ENCODE measurements at places on chromosomes 7 and 10.

GRCh38 chr10:114388275-114388674, 16.0 kb downstream of the AFAP1L2 start:
- no peak for DNase-seq

- DNase-seq = no peak
Observed at GRCh38 chr10:48518986-48519385, 85.9 kb downstream of the ARHGAP22 start.

- no peak for DNase-seq
Observed at GRCh38 chr10:76552091-76552873, 1085.3 kb downstream of the KCNMA1 start.

DNA sequence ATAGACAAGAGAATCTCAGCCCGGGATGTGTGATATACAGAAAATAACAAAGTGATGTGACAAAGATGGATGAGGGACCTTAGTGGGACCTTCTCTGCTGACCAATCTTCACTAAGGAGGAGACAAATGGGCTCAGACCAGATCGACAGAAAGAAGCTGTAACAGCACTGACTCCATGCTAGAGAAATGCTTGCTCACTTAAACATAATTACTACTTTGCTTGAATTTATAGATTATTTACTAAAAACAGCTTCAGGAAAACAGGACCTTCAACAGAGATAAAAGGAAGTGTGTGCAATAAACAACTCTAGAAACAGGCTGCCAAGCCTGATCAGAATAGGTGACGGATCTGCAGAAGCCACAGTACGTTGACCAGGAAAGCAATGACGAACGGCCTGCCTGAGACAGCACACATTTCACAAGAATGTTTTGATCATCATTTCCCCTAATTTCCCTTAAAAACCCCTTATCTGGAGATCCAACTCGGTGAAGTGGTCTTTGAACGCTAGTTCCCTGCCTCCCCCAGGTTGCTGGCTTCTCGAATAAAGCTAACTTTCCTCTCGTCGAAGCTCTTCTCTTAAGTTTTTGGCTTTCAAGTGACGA, 98.4 kb upstream of the STEAP1B start:
- DNase-seq = no peak

DNA sequence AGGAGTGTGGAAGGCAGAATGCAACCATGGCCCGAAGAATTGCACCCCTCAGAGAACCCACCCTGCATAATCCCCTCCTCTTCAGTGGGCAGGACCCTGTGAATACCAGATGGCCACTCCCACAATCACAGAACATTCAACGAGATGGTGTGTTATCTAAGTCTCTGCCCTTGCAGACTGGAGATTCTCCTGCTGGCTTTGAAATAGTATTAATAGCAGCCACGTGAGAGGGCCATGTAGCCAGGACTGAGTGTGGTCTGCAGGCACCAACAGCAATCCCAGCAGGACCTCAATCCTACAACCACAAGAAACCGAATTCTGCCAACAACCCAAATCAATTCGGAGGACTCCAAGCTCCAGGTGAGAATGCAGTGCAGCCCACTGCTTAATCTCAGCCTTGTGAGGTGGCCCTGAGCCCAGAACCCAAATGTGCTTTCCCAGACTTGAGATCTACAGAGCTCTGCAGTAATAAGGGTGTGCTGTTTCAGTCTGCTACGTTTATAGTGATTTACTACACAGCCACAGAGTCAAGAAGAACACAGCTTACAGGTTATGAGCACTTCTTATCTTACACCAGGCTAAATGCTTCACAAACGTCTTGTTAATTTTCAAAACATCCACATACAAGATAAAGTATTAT, 72.1 kb downstream of the VOPP1 start:
- no peak for DNase-seq

- no peak for DNase-seq
Observed at GRCh38 chr10:110649347-110650264, 5.5 kb downstream of the RBM20 start.

GRCh38 chr7:74061840-74062539, 21.6 kb upstream of the LIMK1 start:
- peak; percentile 27 for DNase-seq

DNA sequence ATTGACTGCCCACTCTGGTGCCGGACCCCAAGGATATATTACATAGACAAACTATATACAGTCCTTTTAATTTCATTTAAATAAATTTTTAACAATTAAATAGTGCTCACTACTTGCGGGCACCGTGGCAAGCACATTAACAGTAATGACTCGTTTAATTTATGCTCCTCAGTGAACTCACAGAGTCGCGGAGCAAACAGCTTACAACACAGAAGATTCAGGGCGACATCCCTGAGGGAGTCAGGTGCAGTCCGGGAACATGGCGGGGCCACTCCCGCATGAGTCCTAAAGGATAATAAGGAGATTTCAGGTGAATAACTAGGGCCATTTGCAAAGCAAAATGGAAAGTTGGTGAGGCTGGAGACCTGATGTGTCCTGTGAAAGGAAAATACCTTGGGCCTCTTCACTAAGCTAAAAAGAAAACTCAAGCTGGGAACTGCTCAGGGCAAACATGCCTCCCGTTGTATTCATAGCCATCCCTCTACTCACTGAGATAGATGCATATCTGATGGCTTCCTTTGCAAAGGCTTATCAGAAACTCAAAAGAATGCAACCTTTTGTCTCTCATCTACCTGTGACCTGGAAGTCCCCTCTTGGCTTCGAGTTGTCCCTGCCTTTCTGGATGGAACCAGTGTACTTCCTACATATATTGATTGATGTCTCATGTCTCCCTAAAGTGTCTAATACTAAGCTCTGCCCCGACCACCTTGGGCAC, 125.6 kb downstream of the KLF6 start:
- no peak for DNase-seq

DNA sequence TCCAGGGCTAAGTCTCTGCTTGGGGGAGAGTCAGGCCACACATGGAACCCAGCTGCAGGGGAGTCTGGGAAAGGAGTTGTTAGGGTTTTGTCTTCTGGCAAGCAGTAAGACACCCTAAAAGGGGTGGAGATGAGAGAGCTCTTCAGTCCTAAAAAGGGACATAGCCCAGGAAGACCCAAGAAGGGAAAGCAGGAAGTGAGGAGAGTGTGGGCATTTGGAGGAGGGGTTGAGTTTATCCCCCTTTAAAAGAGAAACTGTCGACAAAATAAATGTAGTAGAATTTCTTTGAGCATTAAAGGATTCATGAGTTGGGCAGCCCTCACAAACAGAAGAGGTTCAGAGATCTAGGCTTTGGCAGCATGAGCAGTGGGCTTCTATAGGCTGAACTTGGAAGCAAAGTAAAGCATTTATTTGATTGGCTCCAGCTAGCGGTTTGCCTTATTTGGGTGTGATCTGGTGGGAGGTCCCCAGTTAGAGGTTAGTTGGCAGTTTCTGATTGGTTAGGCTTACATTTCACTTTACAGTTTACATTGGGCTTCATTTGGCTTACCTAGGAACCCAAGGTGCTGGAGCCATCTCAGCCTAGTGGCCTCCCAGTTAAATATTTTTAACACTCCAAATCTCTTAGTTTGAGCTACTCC, 246.7 kb downstream of the CAMK1D start:
- no peak for DNase-seq

DNA sequence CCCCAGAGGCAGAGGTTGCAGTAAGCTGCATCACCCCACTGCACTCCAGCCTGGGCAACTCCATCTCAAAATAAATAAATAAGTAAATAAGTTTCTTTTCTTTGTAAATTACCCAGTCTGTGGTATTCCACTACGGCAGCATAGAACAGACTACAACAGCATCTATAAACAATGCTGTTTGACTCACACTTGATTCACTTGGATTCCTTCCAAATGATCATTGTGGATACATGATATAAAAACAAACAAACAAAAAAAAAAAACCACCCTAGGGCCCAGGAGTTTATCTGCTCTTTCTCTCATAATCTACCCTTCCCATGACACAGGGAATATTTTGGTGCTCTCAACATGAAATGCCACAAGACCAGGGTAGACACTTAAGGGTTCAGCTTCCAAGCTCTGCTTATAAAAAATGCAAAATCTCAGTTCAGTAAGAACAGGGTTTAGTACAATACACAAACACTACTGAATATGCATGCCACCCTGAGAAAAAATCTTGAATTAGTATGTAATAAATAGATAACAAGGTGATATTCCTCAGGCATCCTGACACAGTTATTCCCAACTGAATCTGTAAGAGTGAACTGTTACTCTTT, 200.9 kb downstream of the FAM107B start:
- DNase-seq = no peak

GRCh38 chr10:71366690-71367089, 30.0 kb upstream of the CDH23 start:
- DNase-seq = no peak

DNA sequence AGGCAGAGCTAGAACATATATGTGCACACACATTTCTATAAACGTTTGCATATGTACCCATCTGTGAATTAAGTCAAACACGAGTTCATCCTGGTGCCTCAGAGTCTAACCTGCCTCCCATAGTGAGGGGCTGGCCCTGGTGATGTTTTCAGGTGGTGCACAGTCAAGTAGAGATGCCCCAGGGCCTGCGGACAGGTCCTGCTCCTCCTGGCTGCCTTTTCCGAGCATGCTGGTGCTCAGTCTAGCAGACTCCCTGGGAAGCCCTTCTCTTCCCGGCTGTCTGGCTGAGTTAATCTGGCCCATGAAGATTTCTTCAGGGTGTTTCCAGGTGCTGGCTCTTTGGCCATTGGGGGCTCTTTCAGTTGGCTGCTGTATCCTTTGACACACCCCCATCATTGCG, 14.3 kb downstream of the ADCY1 start:
- no peak for DNase-seq

DNA sequence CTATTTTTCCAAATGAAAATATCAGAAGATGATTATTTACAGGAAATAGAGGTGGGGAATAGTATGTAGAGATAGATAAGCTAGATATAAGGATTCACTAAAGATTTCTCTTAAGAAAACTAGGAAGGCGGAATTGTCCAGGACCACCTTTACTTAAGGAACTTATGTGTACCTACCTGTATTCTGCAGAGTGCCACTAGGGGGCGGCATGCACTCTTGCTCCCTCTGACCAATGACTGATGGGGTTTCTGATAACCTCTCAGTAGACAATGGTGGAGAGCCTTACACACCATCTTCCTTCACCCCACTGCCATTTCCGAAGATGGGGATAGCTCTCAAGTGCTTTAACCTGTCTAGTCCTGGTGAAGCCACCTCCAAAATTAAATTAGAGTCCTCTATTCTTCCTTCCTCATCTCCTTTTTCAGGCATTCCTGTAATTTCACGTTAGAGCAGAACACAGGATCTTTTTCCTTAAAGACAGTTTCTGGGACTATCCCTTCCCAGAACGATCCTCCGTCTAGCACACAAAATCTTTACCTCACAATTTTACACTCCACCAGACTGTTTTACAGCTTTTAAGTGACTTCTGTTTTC, 453.1 kb downstream of the SORCS1 start:
- no peak for DNase-seq

- no peak for DNase-seq
Observed at GRCh38 chr10:34781711-34782110, 33.4 kb downstream of the PARD3 start.

DNA sequence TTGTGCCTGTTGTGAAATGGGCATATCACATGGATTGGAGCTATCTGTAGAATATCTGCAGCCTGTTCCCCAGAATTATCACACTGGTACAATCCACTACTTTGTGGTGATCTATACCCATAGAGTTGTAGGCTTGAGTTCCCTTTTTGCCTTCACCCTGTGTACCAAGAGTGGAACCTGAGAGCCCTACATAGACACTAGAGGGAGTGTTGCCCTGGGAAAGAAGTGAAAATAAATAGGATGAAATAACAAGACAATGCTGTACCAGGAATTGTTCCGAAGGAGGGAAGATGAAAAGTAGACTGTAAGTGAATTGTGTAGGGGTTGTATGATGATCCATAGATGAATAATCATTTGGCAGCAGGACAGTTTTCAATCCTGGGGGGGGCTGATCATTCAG, 9.0 kb downstream of the SORCS3 start:
- DNase-seq = no peak

DNA sequence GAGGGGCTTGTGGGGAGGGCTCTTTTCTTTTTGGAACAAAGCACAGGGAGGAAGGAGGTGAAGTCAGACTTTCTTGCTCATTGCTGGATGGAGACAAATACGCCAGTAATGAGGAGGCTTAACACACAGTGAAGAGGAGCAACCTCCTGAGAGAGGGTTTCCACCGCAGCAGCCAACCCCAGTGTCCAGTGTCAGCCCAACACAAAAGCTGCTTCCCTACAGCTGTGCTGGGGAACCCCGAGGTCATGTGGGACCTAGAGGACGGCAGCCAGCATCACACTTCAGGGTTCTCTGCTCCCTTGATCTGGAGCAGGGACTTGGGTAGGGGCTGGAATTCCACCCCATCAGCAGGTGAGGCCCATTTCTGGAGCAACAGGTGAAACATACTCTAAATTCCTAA, 7.7 kb downstream of the BLNK start:
- no peak for DNase-seq

GRCh38 chr7:43307522-43307921, 195.1 kb downstream of the HECW1 start:
- no peak for DNase-seq

GRCh38 chr10:31918671-31919409, 9.8 kb downstream of the ARHGAP12 start:
- no peak for DNase-seq

DNA sequence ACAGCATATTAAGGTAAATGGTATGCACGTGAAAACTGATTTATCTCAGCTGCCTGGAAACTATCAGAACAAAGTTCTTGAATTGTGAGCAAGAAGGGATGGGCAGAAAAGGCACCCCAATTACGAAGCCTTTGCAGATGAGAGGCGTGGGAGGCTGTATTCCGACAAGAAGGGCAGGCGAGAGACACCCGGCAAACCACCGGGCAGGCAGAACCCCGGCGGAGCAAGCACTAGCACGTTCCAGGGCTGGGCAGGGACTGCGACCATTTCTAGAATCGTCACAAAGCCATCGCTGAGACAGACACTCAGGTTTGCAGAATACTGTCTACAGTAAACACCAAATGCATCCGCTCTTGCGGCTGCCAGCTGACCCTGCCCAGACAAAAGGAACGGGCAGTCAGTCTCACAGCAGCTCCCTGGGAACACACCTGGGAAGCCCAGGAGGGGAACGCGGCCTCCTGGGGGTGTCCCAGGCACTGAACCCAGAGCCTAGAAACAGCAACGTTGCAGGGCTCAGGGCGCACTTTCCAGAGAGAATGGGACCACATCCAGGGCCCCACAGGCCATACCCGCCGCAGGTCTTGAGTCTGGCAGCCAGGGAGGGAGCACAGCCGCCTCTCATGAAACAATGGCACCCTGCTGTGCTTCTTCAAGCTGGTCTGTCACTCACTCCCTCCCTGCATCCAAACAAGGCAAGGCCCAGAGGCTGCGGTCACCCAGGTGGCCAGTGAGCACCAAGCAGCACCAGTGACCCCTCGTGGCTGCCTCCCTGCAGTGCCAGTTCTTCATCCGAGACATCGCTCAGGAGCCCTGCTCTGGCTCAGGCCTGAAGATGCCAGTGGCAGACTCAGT, 261.9 kb downstream of the PTPRN2 start:
- DNase-seq = no peak
